Stimulated activated CD8-positive, alpha-beta memory T cell treated with anti-CD3 and anti-CD28 coated beads, Interleukin-12 subunit alpha, Interleukin-12 subunit beta, amount 100 ng/mL, for 4 hours (primary cell): ENCODE measurements at places on chromosomes 3 and 15.
A peak's percentile ranks its signal among the peaks of the same experiment; 100 is the strongest.

DNA sequence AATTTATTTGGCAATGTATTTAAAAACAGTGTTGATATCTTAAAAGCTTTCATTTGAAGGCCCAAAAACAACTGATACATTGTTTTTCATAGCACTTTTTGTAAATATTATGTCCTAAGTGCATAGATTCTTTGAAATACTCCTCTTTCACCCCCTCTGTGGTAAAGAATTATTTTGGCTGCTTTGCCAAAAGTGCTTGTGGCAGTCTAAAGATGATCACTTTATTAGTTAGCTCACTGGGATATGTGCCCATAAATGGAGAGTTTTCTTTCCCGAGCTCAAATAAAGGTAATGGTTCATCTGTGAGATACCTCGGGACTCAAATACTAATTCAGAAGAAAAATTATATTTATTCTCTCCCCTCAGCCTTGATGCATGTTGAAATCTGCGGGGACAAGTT is 16.7 kb downstream of the AKAP13 start:
- no peak for DNase-seq

- DNase-seq, result no peak
These were observed 6.6 kb downstream of the MAP2K5 start for GRCh38 chr15:67548862-67549651.

DNA sequence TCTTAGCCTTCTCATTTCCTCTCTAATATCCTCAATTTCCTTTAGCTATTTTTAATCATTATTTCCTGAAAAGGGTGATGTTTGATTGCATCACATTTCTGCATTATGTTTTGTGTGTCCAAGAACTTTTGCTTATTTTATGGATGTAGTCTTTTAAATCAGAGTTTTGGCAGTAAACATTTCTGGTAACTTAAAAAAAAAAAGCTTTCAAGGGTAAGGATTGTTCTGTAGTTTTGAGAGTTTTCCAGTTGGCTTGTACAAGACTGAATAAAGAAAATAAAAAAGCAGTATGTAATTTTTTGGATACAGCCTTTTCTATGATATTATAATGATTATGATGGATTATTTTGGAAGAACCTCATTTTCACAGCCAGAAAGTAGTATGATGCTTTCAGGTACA is 99.4 kb downstream of the DHX36 start:
- no peak for DNase-seq

DNA sequence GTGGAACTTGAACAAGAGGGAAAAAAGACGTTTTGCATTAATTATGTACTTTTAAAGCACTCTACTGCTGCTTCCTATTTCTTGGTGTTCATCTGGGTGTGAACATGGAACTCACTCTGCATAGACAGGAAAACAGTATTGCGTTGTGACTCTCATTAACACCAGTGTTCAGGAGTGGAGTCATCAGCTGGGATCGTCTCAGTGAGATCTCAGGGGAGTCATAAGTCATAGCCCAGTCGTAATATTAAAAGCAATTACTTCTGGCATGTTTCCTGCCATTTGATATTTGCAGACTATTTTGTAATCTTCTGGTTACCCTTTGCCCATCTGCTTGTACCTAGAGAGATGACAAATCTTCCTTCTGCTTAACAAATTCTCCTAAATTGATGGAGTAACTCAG is 462.0 kb upstream of the ATP11B start:
- no peak for DNase-seq

GRCh38 chr15:49045751-49046219 is 461 bp downstream of the SECISBP2L start:
- no peak for DNase-seq

DNA sequence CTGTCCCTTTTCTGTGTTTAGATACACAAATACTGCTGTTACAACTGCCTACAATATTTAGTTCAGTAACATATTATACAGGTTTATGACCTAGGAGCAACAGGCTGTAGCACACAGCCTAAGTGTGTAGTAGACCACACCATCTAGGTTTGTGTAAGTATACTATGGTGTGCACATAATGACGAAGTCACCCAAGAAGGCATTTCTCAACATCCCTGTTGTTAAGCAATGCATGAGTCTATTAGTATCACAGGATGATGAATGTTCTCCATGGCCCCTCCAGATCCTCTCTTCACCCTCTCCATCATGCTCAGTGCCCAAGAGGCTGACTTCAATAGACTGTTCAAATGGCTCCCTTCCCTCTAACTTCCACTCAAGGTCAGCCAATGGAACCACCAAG is 14.6 kb upstream of the SEC62 start:
- DNase-seq, result no peak

DNA sequence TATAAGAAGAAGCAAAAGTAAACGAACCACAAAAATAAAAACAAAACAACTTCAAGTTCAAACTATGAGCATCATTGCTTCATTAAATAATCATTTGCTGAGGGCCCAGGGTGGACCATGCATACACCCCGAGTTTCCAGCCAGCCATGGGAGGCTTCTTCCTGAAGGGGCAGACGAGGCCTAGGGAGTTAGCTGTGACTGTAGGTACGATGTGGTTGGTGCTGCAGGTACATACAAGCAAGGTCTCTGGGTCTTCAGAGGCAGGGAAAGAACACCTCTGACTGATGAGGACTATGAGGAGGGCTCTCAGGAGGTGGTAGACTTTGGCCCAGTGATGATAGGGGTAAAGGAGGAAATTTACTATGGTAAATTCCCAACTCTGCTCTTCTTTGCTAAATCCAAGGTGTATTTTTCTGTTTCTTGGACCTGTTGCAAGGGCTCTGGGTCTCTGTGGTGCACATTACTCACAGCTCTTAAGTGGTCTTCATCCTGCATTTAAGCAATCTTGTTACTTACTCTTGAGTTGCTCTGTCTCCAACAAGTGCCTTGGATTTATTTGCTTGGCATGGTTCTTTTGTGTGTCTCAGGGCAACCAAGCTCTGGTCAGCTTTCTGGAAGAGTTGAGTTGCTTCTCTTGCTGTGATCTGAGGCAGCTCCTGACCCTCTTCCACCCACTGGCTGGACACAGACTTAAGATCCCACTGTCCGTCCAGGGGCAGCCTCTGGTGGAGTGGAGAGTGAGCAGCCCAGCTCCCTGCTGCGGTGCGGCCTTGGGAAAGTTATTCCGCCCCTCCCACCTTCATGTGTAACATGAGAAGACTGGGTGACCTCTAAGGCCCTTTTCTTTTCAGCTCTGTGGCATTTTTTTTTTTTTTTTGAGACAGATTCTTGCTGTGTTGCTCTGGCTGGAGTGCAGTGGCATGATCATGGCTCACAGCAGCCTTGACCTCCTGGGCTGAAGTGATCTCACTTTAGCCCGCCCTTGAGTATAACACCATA is 56.1 kb upstream of the KIF23 start:
- no peak for DNase-seq

DNA sequence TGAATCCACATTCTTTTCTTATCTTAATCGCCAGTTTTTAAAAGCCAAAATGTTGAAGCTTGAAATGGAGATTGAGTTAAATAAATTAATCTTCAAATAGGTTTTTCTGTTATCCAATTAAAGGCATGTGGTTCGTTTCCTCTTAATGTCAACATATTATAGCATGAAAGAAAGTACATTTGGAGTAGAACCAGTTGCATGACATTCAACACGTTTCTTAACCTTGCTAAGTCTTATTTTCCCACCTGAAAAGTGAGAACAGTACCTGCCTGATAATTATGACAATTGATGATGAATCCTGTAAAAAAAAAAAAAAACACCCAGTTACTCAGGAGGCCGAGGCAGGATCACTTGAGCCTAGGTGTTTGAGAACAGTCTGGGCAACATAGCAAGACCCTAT is 29.3 kb downstream of the PIAS1 start:
- no peak for DNase-seq

DNA sequence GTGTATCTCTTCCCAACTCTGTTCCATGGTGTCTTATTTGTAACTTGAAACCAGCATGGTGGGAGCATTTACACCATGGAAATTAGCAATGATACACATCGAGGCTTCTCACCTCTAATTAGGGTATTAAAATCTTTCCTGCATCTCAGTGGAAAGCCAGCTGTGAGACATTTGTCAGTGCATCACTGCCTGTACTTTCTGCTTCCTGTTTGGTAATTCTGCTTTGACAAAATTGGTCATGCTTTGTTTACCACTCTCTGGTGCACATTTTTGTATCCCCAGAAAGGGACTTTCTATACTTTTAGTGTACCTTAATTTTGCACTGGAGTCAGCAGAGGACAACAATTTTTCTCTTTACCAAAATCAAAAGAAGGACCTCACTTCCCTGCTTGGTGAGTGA is 402.1 kb downstream of the PDCD6IP start:
- DNase-seq, result no peak

- DNase-seq, result no peak
These were observed 28.7 kb downstream of the ZIC4 start for GRCh38 chr3:147377412-147378367.

- no peak for DNase-seq
These were observed 49.6 kb downstream of the NPTN start for GRCh38 chr15:73583544-73583943.

- DNase-seq, result no peak
These were observed 180.7 kb upstream of the TTC14 start for GRCh38 chr3:180421221-180421620.

- DNase-seq, result no peak
These were observed 177.5 kb downstream of the STT3B start for GRCh38 chr3:31710123-31710803.

DNA sequence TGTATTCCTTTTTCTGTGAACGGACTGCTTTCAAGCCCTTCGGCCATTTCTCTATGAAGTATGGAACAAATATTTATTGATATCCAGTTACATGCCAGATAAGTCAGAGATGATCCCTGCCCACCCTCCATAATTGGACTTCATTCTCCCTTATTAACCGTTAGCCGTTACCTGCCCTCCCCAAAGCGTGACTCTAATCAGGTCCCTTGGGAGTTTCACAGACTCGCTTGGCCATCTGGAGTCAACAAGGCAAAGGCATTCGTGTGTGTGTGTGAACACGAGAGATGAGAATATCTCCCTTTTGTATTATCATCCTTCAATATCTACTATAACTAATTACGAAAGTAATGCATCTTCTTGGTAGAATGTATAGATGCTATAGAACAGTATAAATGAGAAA is 314.5 kb downstream of the TLE3 start:
- no peak for DNase-seq

DNA sequence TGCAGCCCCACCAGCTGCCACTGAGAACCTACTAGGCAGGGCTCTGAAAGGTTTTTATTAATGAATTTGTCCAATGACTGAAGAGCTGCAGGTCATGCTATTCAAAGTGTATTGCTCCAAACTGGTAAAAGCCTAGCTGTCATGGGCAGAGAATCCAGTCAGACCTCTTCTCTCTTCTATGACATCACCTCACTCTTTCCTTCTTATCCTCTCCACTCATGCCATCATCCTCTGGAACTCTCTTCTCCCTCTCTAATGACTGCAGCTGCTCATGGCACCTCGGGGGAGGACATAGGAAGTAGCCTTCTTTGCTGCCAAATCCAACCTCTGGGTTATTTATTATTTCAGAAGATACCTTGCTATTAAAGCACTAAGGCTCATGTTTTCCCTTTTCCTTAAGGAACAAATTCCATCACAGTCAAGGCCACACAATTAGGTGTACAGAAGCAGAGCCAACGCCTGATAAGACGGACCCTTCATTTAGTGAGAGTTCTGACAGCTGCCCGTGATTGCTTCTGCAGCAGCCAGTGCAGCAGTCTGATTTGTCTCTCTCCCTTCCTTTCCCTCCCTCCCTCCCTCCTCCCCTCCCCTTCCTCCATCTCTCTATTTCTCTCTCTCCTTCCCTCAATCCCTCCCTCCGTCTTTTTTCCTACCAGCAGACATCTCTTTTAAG is 87.0 kb upstream of the ONECUT1 start:
- no peak for DNase-seq

DNA sequence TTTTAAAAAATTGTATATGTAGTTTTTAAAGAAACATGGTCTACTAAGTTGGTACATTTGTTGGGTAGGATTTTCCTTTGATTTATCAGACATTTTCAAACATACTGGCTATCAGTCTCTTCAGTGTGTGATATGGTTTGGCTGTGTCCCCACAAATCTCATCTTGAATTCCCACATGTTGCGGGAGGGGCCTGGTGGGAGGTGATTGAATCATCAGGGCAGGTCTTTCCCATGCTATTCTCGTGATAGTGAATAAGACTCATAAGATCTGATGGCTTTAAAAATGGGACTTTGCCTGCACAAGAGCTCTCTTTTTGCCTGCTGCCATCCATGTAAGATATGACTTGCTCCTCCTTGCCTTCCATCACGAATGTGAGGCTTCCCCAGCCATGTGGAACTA is 121.9 kb downstream of the ABI3BP start:
- DNase-seq, result no peak

GRCh38 chr3:127456471-127457093 is 134.0 kb downstream of the TPRA1 start:
- DNase-seq, result no peak

DNA sequence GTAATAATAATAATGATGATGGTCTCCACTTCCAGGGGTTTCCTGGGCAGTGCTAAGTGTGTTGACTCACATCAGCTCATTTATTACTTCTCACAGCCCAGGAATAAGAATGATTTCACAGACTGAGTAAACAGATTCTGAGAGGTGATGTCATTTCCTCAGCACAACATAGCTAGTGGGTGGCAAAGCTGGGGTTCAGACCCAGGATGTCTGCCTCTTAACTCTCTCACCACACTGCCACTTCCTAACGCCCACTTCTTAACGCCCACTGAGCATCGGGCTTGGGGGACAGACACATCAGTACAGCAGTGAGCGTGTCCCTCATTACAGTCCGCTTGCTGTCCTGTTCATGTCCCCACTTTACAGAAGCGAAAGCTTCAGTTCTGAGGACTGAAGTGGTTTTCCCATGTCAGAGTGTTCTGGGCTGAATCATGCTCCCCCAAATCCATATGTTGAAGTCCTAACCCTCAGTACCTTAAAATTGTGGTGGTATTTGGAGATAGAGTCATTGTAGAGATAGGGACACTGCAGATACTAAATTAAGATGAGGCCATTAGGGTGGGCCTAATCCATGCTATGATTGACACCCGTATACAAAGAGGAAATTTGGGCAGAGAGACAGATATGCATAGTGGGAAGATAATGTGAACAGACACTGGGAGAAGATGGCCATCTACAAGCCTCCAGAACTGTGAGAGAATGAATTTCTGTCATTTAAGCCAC is 68.0 kb downstream of the ATP2B2 start:
- peak; percentile 68 for DNase-seq

- DNase-seq, result no peak
These were observed 56.0 kb upstream of the SNRPN start for GRCh38 chr15:24898715-24899272.

- DNase-seq, result no peak
These were observed 1055.2 kb downstream of the IGSF11 start for GRCh38 chr3:117979466-117979865.
